A549 treated with Hydrocortisone at 1 μM for 4 hours (cell line): ENCODE measurements at places on chromosomes 12 and 14. TPM values are rescaled to one million over a fixed set of nuclear protein-coding genes. Genes with fewer than 3 reads are reported as not detected.

The KITLG gene
- 13.3 to 20.9 TPM (median 16.6 TPM) in 5 replicates for total RNA-seq

The KRT72 gene
- total RNA-seq = 0.07 TPM in 1 of 5 replicates, not detected in the others

The LRR1 gene
- total RNA-seq = 45.4 to 49.8 TPM (median 47.0 TPM) in 5 replicates

The TPPP2 gene
- not detected in 5 replicates for total RNA-seq

The GALNT8 gene
- total RNA-seq = not detected in 5 replicates

The PLD4 gene
- 0.05 to 0.13 TPM (median 0.05 TPM) in 4 of 5 replicates, not detected in the other for total RNA-seq

The C14orf180 gene
- total RNA-seq = not detected in 5 replicates

The RDH12 gene
- total RNA-seq = 0.05 to 0.14 TPM (median 0.06 TPM) in 3 of 5 replicates, not detected in the others

The PXN gene
- 194 to 252 TPM (median 228 TPM) in 5 replicates for total RNA-seq

The C12orf54 gene
- total RNA-seq = not detected in 5 replicates

The COCH gene
- total RNA-seq = 21.3 to 28.0 TPM (median 25.2 TPM) in 5 replicates

The ERP29 gene
- 123 to 143 TPM (median 124 TPM) in 5 replicates for total RNA-seq

The OR4K15 gene
- not detected in 5 replicates for total RNA-seq

The KRT6C gene
- total RNA-seq = 0.06 TPM in 1 of 5 replicates, not detected in the others

The GALNT9 gene
- total RNA-seq = 3.3 to 6.5 TPM (median 4.1 TPM) in 5 replicates

The TMEM229B gene
- 0.13 to 0.40 TPM (median 0.17 TPM) in 5 replicates for total RNA-seq

The GDF3 gene
- not detected in 5 replicates for total RNA-seq

The SAMD4A gene
- total RNA-seq = 9.8 to 12.3 TPM (median 11.8 TPM) in 5 replicates

The PTPN6 gene
- total RNA-seq = 9.5 to 13.3 TPM (median 11.7 TPM) in 5 replicates

The DTX1 gene
- total RNA-seq = 0.41 to 0.50 TPM (median 0.45 TPM) in 5 replicates

The MTERF2 gene
- 3.1 to 4.1 TPM (median 4.0 TPM) in 5 replicates for total RNA-seq

The ERP27 gene
- total RNA-seq = not detected in 5 replicates

The CD69 gene
- not detected in 5 replicates for total RNA-seq

The OASL gene
- 1.8 to 3.2 TPM (median 2.5 TPM) in 5 replicates for total RNA-seq

The KCNA5 gene
- total RNA-seq = not detected in 5 replicates

The CAPS2 gene
- total RNA-seq = 0.94 to 1.6 TPM (median 0.99 TPM) in 5 replicates

The GPR65 gene
- total RNA-seq = not detected in 5 replicates

The RAPGEF3 gene
- total RNA-seq = 0.45 to 0.62 TPM (median 0.56 TPM) in 5 replicates

The CAPZA3 gene
- not detected in 5 replicates for total RNA-seq

The NGB gene
- not detected in 5 replicates for total RNA-seq

The PSMA3 gene
- total RNA-seq = 186 to 234 TPM (median 195 TPM) in 5 replicates

The NPFF gene
- total RNA-seq = not detected in 5 replicates

The LGMN gene
- total RNA-seq = 54.2 to 60.0 TPM (median 57.2 TPM) in 5 replicates

The SIRT4 gene
- total RNA-seq = 0.67 to 1.1 TPM (median 0.90 TPM) in 5 replicates

The SLC38A4 gene
- total RNA-seq = 0.07 to 0.38 TPM (median 0.22 TPM) in 5 replicates

The HCAR1 gene
- 0.03 to 0.05 TPM (median 0.03 TPM) in 3 of 5 replicates, not detected in the others for total RNA-seq

The FGF23 gene
- not detected in 5 replicates for total RNA-seq

The PRKAG1 gene
- total RNA-seq = 39.3 to 49.0 TPM (median 41.1 TPM) in 5 replicates

The DYNLL1 gene
- 575 to 655 TPM (median 585 TPM) in 5 replicates for total RNA-seq

The TESPA1 gene
- not detected in 5 replicates for total RNA-seq

The HDAC7 gene
- 58.4 to 68.4 TPM (median 60.0 TPM) in 5 replicates for total RNA-seq

The RNASE1 gene
- total RNA-seq = 0.12 to 0.31 TPM (median 0.15 TPM) in 5 replicates

The KMT2D gene
- total RNA-seq = 30.6 to 49.0 TPM (median 33.5 TPM) in 5 replicates

The SHMT2 gene
- 112 to 153 TPM (median 121 TPM) in 5 replicates for total RNA-seq

The USP44 gene
- total RNA-seq = 0.13 to 0.25 TPM (median 0.14 TPM) in 5 replicates

The MYH6 gene
- 0.03 to 0.16 TPM (median 0.12 TPM) in 5 replicates for total RNA-seq

The KRT71 gene
- 0.05 TPM in 1 of 5 replicates, not detected in the others for total RNA-seq

The PAWR gene
- 37.4 to 61.9 TPM (median 52.7 TPM) in 5 replicates for total RNA-seq

The CLIP1 gene
- total RNA-seq = 30.4 to 49.3 TPM (median 34.0 TPM) in 5 replicates

The LRRC9 gene
- not detected in 5 replicates for total RNA-seq

The LGALS3 gene
- 156 to 177 TPM (median 161 TPM) in 5 replicates for total RNA-seq

The CLEC4D gene
- not detected in 5 replicates for total RNA-seq

The DEPDC4 gene
- 0.28 to 1.5 TPM (median 1.2 TPM) in 5 replicates for total RNA-seq

The MGAT4C gene
- total RNA-seq = 0.02 to 0.09 TPM (median 0.06 TPM) in 4 of 5 replicates, not detected in the other

The DIO2 gene
- 1.6 to 2.7 TPM (median 2.1 TPM) in 5 replicates for total RNA-seq
